ENCODE measurements at places on chromosomes 12 and 14.

- DNase-seq = no peak
These were observed 2.1 kb upstream of the DLST start for GRCh38 chr14:74879427-74880182.

GRCh38 chr12:120784804-120785203 is 59.2 kb downstream of the ACADS start:
- DNase-seq = no peak

DNA sequence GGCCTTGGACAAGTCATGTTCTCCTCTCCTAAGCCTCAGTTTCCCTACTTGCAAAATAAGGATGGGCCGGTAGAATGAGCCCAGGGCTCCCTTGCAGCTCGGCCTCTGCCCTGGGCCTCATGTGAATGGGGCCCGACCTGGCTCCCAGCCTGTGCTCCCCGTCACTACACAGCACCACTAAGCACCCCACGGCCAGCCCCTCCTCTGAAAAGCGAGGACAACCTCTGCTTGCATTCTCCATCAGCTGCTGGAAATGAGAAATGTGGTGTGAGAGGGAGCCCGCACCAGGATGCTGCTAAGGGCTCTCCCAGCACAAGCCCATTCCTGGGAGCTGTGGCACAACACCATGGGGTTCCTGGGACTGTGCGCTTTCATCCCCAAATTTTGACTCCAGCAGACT is 10.2 kb downstream of the SLC25A47 start:
- no peak for DNase-seq

- no peak for DNase-seq
These were observed 4.5 kb upstream of the EEA1 start for GRCh38 chr12:92933606-92934005.

- DNase-seq = no peak
These were observed 9.5 kb upstream of the SP7 start for GRCh38 chr12:53345486-53346188.

DNA sequence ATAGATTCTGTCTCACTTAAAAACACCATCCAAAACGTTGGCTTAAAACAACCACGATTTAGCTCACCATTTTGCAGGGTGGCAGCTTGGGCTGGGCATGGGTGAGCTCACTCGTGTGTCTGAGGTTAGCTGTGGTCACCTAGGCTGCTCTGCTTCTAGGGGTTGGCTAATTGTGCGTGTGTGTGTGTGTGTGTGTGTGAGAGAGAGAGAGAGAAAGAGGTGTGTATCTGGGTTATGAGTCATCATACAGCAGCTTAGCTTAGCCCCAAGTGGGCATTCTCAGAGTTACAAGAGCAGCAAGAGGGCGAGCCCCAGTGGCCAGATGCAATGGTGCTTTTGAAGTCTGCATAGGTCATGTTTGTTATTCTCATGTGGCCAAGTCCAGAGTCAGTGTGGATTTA is 6.0 kb downstream of the FBXW8 start:
- peak; percentile 58 for DNase-seq
